Ovary (tissue), 10 donors: ENCODE measurements at places on chromosomes 12 and 14. TPM values are rescaled to one million over a fixed set of nuclear protein-coding genes. Genes with fewer than 3 reads are reported as not detected.

GRCh38 chr14:103721334-103722120 is 5.9 kb downstream of the ZFYVE21 start:
- H3K27ac ChIP-seq = no peak overlapping the region
- DNase-seq = no peak
- H3K4me3 ChIP-seq = no peak overlapping the region
- H3K36me3 ChIP-seq = no peaks in the 10 kb centered on the region
- no peaks in the 10 kb centered on the region for H3K27me3 ChIP-seq

CLEC14A gene
- 24.6 TPM for total RNA-seq

CCND2 gene
- 79.8 TPM for total RNA-seq

GRCh38 chr12:60421741-60422140 is 825.9 kb downstream of the SLC16A7 start:
- H3K27ac ChIP-seq = no peak overlapping the region
- no peak overlapping the region for H3K4me3 ChIP-seq
- no peaks in the 10 kb centered on the region for H3K4me1 ChIP-seq
- no peaks in the 10 kb centered on the region for H3K36me3 ChIP-seq

GLIPR1L2 gene
- total RNA-seq = 2.0 TPM

MMP17 gene
- total RNA-seq = 15.6 TPM

GRCh38 chr12:118356809-118357256 is 15.9 kb downstream of the TAOK3 start:
- H3K4me3 ChIP-seq = no peak overlapping the region
- H3K27ac ChIP-seq = no peak overlapping the region
- no peaks in the 10 kb centered on the region for H3K27me3 ChIP-seq
- no peak for DNase-seq
- H3K36me3 ChIP-seq = no peaks in the 10 kb centered on the region

DNA sequence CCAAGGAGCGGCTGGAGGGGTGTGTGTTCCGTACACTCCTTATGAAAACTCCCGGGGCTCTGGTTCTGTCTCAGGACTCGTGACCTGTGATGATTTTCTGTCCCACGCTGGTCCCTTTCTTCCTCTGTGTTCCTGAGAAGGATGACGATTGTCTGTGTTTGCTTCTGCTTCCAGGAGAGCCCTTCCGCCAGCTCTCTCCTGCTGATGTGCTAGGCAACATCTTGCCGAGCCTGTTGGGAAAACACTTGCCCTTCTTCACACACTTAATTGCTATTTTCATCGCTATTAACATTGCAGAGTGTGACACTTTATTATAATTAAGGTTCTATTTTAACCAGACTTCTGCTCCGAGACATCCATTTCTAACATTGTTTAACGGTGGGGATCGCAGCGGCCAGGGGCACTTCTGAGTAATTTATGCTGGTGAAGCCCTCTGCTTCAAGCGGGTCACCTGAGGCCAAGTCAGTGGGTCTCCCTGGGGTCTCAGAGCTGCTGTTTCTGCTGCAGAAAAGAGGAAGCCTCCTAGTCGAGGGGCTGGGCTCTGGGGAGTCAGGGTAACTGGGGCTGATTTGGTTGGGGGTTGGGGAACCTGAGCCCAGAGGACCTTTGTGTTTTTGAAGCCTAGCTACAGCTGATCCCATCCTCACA is 88.6 kb downstream of the PRMT8 start:
- H3K4me1 ChIP-seq = no peaks in the 10 kb centered on the region
- no peak overlapping the region for H3K4me3 ChIP-seq
- no peak overlapping the region for H3K27ac ChIP-seq
- no peaks in the 10 kb centered on the region for H3K36me3 ChIP-seq

DNA sequence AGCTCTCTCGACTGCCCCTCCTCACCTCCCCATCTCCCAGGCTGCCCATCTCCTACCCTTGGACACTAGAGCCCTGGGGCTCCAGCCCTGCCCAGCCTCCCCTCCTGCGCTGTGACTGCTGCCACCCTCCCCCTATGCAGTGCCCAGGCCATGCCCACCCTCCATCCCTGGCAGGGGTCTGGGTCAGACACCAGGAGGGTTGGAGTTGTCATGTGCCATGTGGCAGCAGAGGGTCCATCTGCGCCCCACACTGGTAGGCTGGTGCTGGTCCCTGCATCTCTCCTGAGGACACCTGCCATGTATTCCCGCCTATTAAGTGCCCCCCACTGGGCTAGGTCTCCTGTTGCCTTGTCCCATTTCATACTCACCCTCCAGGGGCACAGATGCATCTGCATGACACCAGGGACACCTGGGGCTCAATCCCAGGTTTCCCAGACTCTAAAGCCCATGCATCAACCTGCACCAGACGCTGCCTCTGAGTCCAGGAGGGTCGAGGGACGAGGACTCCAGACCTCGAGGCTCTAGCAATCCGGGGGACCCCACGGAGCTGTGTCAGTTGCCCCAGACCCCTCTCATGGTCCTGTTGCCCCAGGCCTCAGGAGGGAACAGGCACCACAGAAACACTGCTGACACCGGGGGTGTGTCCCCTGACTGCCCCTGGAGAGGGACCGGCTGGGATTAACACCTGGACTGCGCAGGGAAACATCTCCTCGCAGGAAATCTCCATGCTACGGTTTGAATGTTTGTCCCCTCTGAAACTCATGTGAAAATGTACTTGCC is 23.4 kb upstream of the SFSWAP start:
- DNase-seq = no peak
- no peak overlapping the region for H3K27ac ChIP-seq
- H3K36me3 ChIP-seq = no peaks in the 10 kb centered on the region

DNA sequence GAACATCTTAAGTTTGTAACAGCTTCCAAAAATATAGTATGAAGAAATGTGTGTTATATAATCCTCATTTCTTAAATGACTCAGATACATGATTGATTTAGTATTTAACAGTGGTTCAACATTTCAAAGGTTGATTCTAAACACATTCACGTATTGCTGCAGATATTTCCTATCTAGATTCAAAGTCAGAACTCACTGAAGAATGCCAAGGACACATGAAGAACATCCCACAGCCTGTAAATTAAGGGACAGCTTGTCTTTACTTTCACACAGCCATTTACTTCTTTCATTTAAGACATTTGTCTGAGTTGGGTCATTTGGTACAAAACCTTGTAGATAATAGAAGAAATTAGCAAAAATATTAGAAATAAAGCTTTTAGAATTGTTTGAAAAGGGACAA is 66.9 kb upstream of the CPSF6 start:
- no peak overlapping the region for H3K4me3 ChIP-seq
- no peak for DNase-seq
- H3K4me1 ChIP-seq = peaks cover 3% of the 10 kb centered on the region
- H3K27me3 ChIP-seq = no peaks in the 10 kb centered on the region
- H3K27ac ChIP-seq = no peak overlapping the region
- no peaks in the 10 kb centered on the region for H3K36me3 ChIP-seq

PLEKHG7 gene
- 0.25 TPM for total RNA-seq

DNA sequence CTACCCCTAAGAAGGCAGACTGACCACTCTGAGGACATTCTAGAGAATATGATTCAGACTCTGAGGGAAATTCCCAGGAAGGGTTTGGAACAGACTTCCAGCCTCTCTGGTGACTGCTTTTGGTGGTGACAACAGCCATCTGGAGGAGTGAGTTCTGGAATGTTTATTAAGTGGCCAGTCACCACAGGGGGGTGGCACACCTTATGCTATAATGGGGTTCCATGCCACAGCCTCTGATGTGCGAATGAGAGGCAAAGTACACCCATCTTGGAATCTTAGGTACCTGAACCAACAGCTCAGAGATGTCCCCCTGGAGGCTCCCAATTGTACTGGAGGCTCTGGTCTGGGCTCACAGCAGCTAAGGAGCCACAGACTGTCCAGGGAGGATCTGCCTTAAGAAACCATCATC is 9.5 kb upstream of the TINF2 start:
- DNase-seq = no peak
- no peaks in the 10 kb centered on the region for H3K27me3 ChIP-seq
- H3K4me1 ChIP-seq = no peaks in the 10 kb centered on the region

PMCH gene
- total RNA-seq = not detected

- no peaks in the 10 kb centered on the region for H3K36me3 ChIP-seq
- H3K4me1 ChIP-seq = peaks cover 3% of the 10 kb centered on the region
- no peak for DNase-seq
- no peak overlapping the region for H3K27ac ChIP-seq
- no peaks in the 10 kb centered on the region for H3K27me3 ChIP-seq
Measured at GRCh38 chr12:88036353-88036965, 7.3 kb upstream of the C12orf50 start.

GRCh38 chr12:52029685-52030084 is 21.6 kb upstream of the NR4A1 start:
- no peak overlapping the region for H3K27ac ChIP-seq
- no peaks in the 10 kb centered on the region for H3K36me3 ChIP-seq
- no peaks in the 10 kb centered on the region for H3K27me3 ChIP-seq
- no peak for DNase-seq
- peaks cover 6% of the 10 kb centered on the region for H3K4me1 ChIP-seq
- no peak overlapping the region for H3K4me3 ChIP-seq

CELA1 gene
- not detected for total RNA-seq

DNA sequence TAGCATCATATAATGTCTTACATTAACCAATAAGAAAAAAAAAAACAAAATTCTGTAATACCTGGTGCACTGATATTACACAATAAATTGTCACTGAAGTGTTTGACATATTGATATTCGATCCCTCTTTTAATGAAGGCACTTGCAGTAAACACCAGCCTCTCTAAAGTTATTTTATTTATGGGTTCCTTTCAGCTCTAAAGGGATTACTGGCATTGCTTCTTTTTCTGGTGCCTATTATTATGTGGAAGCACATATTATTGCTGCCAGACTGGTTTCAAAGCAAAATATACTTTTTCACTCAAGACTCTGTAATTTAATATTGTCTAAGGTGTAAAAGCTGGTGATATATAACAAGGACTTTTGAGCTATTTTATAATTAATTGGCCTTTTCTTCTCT is 1090.5 kb downstream of the TRHDE start:
- no peak for DNase-seq
- no peaks in the 10 kb centered on the region for H3K36me3 ChIP-seq

- H3K27ac ChIP-seq = peak overlapping the region; percentile 78
- peak; percentile 68 for DNase-seq
- no peaks in the 10 kb centered on the region for H3K27me3 ChIP-seq
- peaks cover 23% of the 10 kb centered on the region for H3K4me1 ChIP-seq
Measured at GRCh38 chr12:57128519-57129247, 400 bp downstream of the LRP1 start.

GRCh38 chr14:61712137-61712536 is 16.8 kb downstream of the HIF1A start:
- H3K4me3 ChIP-seq = no peak overlapping the region
- H3K27ac ChIP-seq = no peak overlapping the region
- H3K27me3 ChIP-seq = no peaks in the 10 kb centered on the region
- H3K36me3 ChIP-seq = no peaks in the 10 kb centered on the region
- peaks cover 18% of the 10 kb centered on the region for H3K4me1 ChIP-seq
- no peak for DNase-seq

- H3K4me3 ChIP-seq = no peak overlapping the region
- H3K27me3 ChIP-seq = no peaks in the 10 kb centered on the region
- no peak overlapping the region for H3K27ac ChIP-seq
- no peak for DNase-seq
Measured at GRCh38 chr14:68722968-68723566, 69.8 kb downstream of the ZFP36L1 start.

SIX6 gene
- total RNA-seq = not detected

GRCh38 chr12:93638095-93638494 is 39.1 kb upstream of the CRADD start:
- H3K4me3 ChIP-seq = no peak overlapping the region
- H3K27me3 ChIP-seq = no peaks in the 10 kb centered on the region
- DNase-seq = no peak
- H3K36me3 ChIP-seq = no peaks in the 10 kb centered on the region
- no peak overlapping the region for H3K27ac ChIP-seq

DNA sequence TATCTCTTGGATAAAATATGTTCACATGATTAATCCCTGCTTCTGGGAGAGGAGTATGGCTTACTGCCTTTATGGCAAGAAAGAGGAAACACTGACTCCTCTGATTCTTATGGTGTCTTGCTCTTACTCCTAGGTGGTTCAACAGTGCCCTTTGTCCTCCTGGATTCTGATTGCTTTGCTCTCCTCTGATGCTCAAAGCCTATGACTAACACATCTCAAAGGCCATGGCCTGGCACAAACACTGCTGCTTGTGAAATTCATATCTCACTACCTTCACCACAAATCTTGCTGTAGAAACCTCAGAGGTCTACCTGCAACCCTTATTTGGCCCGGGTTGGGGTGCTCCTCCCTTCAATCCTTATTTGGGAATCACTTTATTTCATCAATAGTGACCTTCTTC is 217.2 kb downstream of the C12orf50 start:
- H3K36me3 ChIP-seq = no peaks in the 10 kb centered on the region
- H3K27me3 ChIP-seq = no peaks in the 10 kb centered on the region
- H3K4me3 ChIP-seq = no peak overlapping the region
- H3K27ac ChIP-seq = no peak overlapping the region

NPFF gene
- total RNA-seq = not detected

DNA sequence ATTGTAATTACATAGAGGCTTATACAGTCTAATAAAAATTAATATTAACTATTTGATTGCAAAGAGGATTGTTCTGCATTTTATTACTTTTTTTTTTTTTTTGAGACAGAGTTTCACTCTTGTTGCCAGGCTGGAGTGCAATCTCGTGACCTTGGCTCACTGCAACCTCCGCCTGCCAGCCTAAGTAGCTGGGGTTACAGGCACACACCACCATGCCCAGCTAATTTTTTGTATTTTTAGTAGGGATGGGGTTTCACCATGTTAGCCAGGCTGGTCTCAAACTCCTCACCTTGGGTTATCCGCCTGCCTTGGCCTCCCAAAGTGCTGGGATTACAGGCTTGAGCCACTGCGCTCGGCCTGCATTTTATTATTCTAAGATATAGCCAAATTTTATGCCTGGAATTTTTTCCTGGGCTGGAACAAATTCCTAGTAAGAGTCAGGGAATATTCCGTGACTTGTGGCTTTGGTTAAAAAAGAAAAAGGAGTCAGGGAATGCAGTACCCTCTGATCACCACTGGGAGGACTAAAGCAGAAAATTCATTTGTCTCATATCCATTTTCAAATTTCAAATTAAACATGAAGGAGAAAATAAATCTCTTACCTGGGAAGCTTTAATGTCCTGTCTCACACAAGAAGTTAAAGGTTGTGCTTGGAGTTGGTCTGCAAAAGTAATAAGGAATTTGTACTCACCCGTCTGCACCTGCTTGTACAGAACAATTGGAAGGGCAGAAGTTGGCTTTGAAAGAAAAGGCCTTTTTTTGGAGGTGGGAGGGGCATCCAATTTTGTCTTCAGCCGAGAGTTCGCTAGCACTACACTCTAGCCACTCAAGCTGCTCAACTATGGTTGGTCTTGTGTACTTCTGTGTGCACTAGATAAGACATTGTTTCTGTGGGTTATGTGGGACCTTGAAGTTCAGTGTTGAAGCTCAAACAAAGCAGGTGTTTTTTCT is 8.7 kb downstream of the MARK3 start:
- no peaks in the 10 kb centered on the region for H3K36me3 ChIP-seq
- peaks cover 22% of the 10 kb centered on the region for H3K4me1 ChIP-seq
- no peak for DNase-seq
- no peaks in the 10 kb centered on the region for H3K27me3 ChIP-seq
- H3K27ac ChIP-seq = no peak overlapping the region
